CD4-positive, alpha-beta T cell (primary cell): ENCODE measurements at places on chromosomes 2 and 18. TPM values are rescaled to one million over a fixed set of nuclear protein-coding genes. Genes with fewer than 3 reads are reported as not detected.

The CABYR gene
- total RNA-seq: 0.75 TPM

- H3K4me1 ChIP-seq: no peaks in the 10 kb centered on the region
- DNase-seq: no peak
- H3K27me3 ChIP-seq: no peaks in the 10 kb centered on the region
- no peaks in the 10 kb centered on the region for H3K36me3 ChIP-seq
These were observed 164.5 kb upstream of the MC4R start for GRCh38 chr18:60537074-60537473.

GRCh38 chr2:28155627-28156026, 237.0 kb upstream of the FOSL2 start:
- H3K36me3 ChIP-seq: no peaks in the 10 kb centered on the region
- H3K4me3 ChIP-seq: no peak overlapping the region
- H3K4me1 ChIP-seq: no peaks in the 10 kb centered on the region
- H3K27me3 ChIP-seq: no peaks in the 10 kb centered on the region
- no peak overlapping the region for H3K27ac ChIP-seq

GRCh38 chr18:3103576-3103975, 90.6 kb upstream of the LPIN2 start:
- no peaks in the 10 kb centered on the region for H3K27me3 ChIP-seq
- H3K4me3 ChIP-seq: no peak overlapping the region
- H3K36me3 ChIP-seq: no peaks in the 10 kb centered on the region
- H3K4me1 ChIP-seq: no peaks in the 10 kb centered on the region
- no peak for DNase-seq
- no peak overlapping the region for H3K27ac ChIP-seq

- H3K27ac ChIP-seq: no peak overlapping the region
- H3K4me3 ChIP-seq: no peak overlapping the region
- peaks cover 68% of the 10 kb centered on the region for H3K27me3 ChIP-seq
- no peaks in the 10 kb centered on the region for H3K36me3 ChIP-seq
- DNase-seq: no peak
- H3K4me1 ChIP-seq: peaks cover 30% of the 10 kb centered on the region
These were observed 2.5 kb upstream of the EGR4 start for GRCh38 chr2:73295751-73296400.

GRCh38 chr2:179768765-179769164, 92.6 kb downstream of the ZNF385B start:
- no peak overlapping the region for H3K4me3 ChIP-seq
- H3K27ac ChIP-seq: no peak overlapping the region
- no peak for DNase-seq
- H3K27me3 ChIP-seq: no peaks in the 10 kb centered on the region

The SLC9A4 gene
- total RNA-seq: not detected

DNA sequence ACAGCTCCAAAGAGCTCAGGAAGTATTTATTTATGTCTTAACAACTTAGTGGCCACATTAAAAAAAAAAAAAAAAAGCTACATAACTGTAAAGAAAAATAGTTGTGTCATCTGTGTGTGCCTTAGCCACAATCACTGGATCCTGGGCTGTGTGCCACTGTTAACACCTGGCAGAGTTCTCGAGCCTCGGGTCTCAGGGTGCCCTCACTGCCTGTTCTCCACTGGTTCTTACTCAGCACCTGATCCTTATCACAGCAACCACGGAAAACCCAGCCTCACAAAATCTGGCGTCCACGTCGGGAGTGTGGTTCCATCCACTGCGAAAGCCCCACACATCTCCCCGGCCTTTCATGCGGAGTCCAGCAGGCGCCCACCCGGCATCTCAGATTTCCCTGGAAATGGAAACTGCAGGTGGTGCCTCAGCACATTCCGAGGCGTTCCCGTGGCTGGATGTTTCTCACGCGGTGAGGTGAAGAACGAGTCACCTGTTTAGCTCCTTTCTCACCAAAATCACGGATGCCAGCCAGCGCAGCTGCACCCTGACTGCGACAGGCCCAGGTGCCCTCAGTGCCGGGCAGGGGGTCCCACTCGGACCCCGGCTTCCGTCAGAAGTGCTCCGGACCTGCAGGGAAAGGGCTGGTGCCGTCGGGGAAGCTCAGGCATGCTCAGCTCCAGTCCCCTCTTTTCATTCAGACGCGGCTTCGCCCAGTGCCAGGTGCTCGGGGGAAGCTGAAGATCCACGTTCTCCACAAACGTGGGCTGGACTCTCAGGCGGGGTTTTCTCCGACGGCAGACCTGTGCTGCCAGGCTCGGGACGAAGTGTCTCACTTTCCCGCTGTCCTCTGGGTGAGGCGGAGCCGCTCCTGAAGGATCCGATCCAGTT, 198.7 kb upstream of the SALL3 start:
- no peaks in the 10 kb centered on the region for H3K4me1 ChIP-seq
- DNase-seq: no peak
- H3K27ac ChIP-seq: no peak overlapping the region
- no peak overlapping the region for H3K4me3 ChIP-seq
- no peaks in the 10 kb centered on the region for H3K27me3 ChIP-seq
- H3K36me3 ChIP-seq: no peaks in the 10 kb centered on the region

The DYSF gene
- 0.31 TPM for total RNA-seq

- H3K27me3 ChIP-seq: no peaks in the 10 kb centered on the region
- H3K36me3 ChIP-seq: no peaks in the 10 kb centered on the region
- DNase-seq: no peak
- H3K4me3 ChIP-seq: no peak overlapping the region
- H3K4me1 ChIP-seq: no peaks in the 10 kb centered on the region
These were observed 277.7 kb upstream of the ACVR2A start for GRCh38 chr2:147567136-147567535.

- DNase-seq: no peak
- no peak overlapping the region for H3K4me3 ChIP-seq
- no peaks in the 10 kb centered on the region for H3K27me3 ChIP-seq
- no peak overlapping the region for H3K27ac ChIP-seq
- peaks cover 6% of the 10 kb centered on the region for H3K4me1 ChIP-seq
- H3K36me3 ChIP-seq: no peaks in the 10 kb centered on the region
These were observed 162.6 kb upstream of the SLC39A10 start for GRCh38 chr2:195494451-195494850.

- H3K4me3 ChIP-seq: no peak overlapping the region
- no peaks in the 10 kb centered on the region for H3K27me3 ChIP-seq
- no peak for DNase-seq
- peaks cover 79% of the 10 kb centered on the region for H3K36me3 ChIP-seq
- H3K4me1 ChIP-seq: no peaks in the 10 kb centered on the region
These were observed 78.8 kb upstream of the ITGB6 start for GRCh38 chr2:160278879-160279177.

- no peaks in the 10 kb centered on the region for H3K36me3 ChIP-seq
- H3K4me3 ChIP-seq: no peak overlapping the region
- H3K27ac ChIP-seq: no peak overlapping the region
- no peaks in the 10 kb centered on the region for H3K27me3 ChIP-seq
- peaks cover 11% of the 10 kb centered on the region for H3K4me1 ChIP-seq
These were observed 137.5 kb downstream of the LDLRAD4 start for GRCh38 chr18:13356032-13356431.

GRCh38 chr2:241018051-241018891, 19.9 kb downstream of the SNED1 start:
- no peak overlapping the region for H3K4me3 ChIP-seq
- H3K27ac ChIP-seq: no peak overlapping the region
- no peaks in the 10 kb centered on the region for H3K27me3 ChIP-seq
- no peak for DNase-seq

DNA sequence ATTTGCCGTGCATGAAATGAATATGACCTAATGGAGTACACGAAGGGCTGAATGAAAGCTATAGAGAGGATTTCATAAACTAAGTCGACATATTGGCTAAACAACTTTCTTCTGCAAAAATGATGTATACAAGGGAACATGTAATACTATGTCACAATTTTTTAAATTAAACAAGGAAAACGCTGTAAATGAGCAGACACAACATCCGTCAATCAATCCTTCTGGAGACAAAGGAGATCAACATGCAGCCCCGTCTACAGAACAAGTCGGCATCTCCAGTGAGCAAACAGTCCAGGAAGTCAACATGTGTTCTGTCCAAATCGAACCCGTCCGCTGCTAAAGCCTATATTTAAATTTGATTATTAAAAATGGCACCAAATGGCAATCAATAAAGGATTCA, 180.8 kb downstream of the TCF4 start:
- H3K4me1 ChIP-seq: no peaks in the 10 kb centered on the region
- H3K36me3 ChIP-seq: no peaks in the 10 kb centered on the region
- H3K4me3 ChIP-seq: no peak overlapping the region
- H3K27me3 ChIP-seq: no peaks in the 10 kb centered on the region
- no peak for DNase-seq

- no peaks in the 10 kb centered on the region for H3K27me3 ChIP-seq
- H3K4me1 ChIP-seq: no peaks in the 10 kb centered on the region
- H3K4me3 ChIP-seq: no peak overlapping the region
- H3K36me3 ChIP-seq: no peaks in the 10 kb centered on the region
- no peak for DNase-seq
These were observed 624.9 kb upstream of the FANCL start for GRCh38 chr2:58866040-58866439.

The IL1F10 gene
- total RNA-seq: not detected

- no peak overlapping the region for H3K4me3 ChIP-seq
- peaks cover 2% of the 10 kb centered on the region for H3K4me1 ChIP-seq
- DNase-seq: no peak
- H3K27me3 ChIP-seq: no peaks in the 10 kb centered on the region
These were observed 185.6 kb downstream of the LPIN1 start for GRCh38 chr2:11932048-11932512.

The NEUROD1 gene
- total RNA-seq: not detected

DNA sequence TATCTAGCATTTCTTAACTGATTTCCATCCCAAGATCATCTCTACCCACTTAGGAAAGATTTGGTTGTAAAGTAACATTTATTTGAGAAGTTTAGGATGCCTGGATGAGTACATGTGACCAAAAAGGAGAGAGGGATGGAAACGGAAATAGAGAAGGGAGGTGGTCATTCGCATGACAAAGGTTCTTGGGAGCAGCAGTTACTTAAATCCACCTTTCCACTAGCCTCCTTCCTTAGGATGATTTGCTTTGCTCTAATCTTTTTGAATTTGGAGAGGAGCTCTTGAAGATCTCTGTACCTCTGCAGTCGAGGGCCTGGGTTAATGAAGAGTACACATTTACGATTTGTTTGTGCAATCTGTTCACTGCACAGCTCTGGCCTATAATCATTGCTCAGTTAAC, 623.5 kb downstream of the EPHA4 start:
- no peaks in the 10 kb centered on the region for H3K27me3 ChIP-seq
- H3K36me3 ChIP-seq: no peaks in the 10 kb centered on the region
- H3K27ac ChIP-seq: no peak overlapping the region
- no peaks in the 10 kb centered on the region for H3K4me1 ChIP-seq
- DNase-seq: no peak

DNA sequence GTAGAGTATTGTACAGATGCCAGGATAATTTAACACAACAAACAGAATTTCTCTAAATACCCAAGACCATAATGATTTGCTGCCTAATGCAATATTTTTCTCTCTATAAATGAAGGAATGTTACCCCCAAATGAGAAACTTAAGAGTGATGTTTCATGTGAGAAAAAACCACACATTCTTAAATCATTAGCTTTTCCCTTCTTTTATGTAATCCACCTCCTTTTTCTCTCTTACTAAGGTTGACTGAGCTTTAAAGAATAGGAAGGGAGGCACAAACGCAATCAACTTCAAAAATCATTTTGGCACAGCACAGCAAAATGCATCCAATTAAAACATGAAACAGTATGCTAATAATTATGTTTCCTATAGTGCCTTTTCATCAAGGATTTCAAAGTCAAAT, 698.1 kb upstream of the CDH2 start:
- H3K27ac ChIP-seq: no peak overlapping the region
- no peaks in the 10 kb centered on the region for H3K4me1 ChIP-seq
- DNase-seq: no peak
- no peaks in the 10 kb centered on the region for H3K36me3 ChIP-seq
- no peaks in the 10 kb centered on the region for H3K27me3 ChIP-seq

The RGPD4 gene
- total RNA-seq: 0.63 TPM

The SIX2 gene
- not detected for total RNA-seq

The MEIS1 gene
- not detected for total RNA-seq

GRCh38 chr2:75787532-75788132, 76.9 kb upstream of the GCFC2 start:
- no peaks in the 10 kb centered on the region for H3K4me1 ChIP-seq
- no peak overlapping the region for H3K4me3 ChIP-seq
- H3K36me3 ChIP-seq: no peaks in the 10 kb centered on the region
- no peak for DNase-seq
- H3K27me3 ChIP-seq: no peaks in the 10 kb centered on the region
- H3K27ac ChIP-seq: no peak overlapping the region

GRCh38 chr2:150485114-150485870, 2.2 kb downstream of the RND3 start:
- peaks cover 26% of the 10 kb centered on the region for H3K27me3 ChIP-seq
- no peaks in the 10 kb centered on the region for H3K36me3 ChIP-seq
- no peak overlapping the region for H3K4me3 ChIP-seq
- peaks cover 13% of the 10 kb centered on the region for H3K4me1 ChIP-seq

- no peak overlapping the region for H3K27ac ChIP-seq
- H3K27me3 ChIP-seq: no peaks in the 10 kb centered on the region
- no peak overlapping the region for H3K4me3 ChIP-seq
- DNase-seq: no peak
These were observed 98.6 kb downstream of the KCNS3 start for GRCh38 chr2:17976871-17977746.

The EVX2 gene
- total RNA-seq: not detected

GRCh38 chr2:121045245-121045644, 239.8 kb downstream of the TFCP2L1 start:
- H3K27ac ChIP-seq: no peak overlapping the region
- H3K36me3 ChIP-seq: no peaks in the 10 kb centered on the region
- H3K4me1 ChIP-seq: no peaks in the 10 kb centered on the region
- H3K4me3 ChIP-seq: no peak overlapping the region
- H3K27me3 ChIP-seq: no peaks in the 10 kb centered on the region
- no peak for DNase-seq

DNA sequence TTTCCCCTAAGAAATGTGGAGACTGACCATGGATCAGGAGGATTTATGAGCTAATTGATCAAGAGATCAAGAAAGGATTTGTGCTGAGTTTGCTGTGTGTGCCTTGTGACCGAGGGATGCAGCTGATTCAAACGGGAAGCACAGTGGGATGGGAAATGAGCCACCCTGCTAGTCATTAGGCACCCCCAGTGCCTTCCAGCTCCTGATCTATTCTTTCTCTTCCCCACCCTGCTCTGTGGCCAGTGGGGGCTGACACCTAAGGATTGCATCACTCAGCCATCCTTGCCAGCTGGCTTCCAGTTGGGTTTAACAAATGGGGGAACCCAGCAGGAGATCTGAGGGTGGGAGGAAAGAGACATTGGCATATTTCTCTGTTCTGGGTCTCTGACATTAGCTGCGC, 132.2 kb upstream of the CXCR4 start:
- no peak for DNase-seq
- no peak overlapping the region for H3K27ac ChIP-seq
- H3K36me3 ChIP-seq: no peaks in the 10 kb centered on the region
- H3K27me3 ChIP-seq: no peaks in the 10 kb centered on the region

GRCh38 chr2:1223791-1224190, 189.5 kb upstream of the TPO start:
- no peaks in the 10 kb centered on the region for H3K4me1 ChIP-seq
- H3K27ac ChIP-seq: no peak overlapping the region
- DNase-seq: no peak
- no peaks in the 10 kb centered on the region for H3K36me3 ChIP-seq
- no peaks in the 10 kb centered on the region for H3K27me3 ChIP-seq

The SKA1 gene
- total RNA-seq: 0.08 TPM

The TNFAIP6 gene
- not detected for total RNA-seq
